ENCODE measurements at places on chromosomes 7 and 10.

DNA sequence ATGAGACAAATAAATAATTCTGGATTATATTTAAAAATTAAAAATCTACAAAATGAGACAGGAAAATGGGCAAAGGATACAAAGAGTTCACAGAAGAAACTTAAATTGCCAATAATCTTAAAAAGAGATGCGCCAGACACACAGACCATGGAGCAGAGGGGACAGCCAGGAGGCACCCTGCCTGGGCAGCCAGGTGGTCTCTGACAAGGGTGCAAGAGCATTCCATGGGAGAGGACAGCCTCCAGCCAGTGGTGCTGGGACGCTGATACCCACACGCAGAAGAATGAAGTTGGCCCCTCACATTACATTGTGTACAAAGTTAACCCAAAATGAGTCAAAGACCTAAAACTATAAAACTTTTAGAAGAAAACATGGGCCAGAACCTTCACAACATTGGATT is 106.3 kb downstream of the NKX6-2 start:
- peak; percentile 24 for DNase-seq

DNA sequence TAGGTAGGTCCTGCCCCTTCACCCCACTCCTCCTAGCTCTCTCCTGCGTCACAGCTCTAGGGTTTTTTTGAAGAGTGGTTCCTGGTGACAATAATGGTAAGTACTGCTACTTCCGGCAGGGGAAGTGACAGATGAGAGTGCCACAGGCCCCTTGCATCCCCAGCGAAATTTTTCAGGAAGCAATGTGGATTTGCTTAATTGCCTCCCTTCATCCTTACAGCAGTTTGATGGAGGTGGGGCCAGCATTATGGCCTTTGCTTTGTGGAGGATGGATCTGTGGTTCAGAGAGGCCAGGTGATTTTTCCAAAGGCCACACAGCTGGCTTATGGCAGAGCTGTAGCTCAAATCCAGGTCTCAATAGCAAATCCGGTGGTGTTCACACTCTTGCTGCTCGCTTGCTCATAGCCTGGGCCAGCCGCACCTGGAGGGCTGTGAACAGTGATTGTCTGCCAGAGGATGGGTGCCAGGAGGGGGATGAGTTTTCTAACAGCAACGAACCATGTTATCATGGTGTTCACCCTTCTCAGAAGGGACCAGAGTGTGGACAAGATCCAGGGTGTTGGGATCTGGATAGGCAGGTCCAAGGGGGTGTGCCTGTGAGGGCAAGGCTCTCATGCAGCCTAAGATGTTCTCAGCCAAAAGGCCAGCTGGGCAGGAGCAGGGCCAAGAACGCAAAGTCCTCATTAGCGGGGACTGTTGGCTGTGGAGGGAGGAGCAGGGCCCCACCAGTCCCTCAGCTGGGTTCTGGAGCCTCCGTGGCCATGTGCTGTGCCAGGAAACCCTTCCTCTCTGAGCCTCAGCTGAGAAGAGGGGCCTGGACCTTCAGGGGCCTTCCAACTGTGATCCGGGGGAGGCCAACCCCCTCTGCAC is 89.0 kb downstream of the EMX2 start:
- DNase-seq, result peak; percentile 63

DNA sequence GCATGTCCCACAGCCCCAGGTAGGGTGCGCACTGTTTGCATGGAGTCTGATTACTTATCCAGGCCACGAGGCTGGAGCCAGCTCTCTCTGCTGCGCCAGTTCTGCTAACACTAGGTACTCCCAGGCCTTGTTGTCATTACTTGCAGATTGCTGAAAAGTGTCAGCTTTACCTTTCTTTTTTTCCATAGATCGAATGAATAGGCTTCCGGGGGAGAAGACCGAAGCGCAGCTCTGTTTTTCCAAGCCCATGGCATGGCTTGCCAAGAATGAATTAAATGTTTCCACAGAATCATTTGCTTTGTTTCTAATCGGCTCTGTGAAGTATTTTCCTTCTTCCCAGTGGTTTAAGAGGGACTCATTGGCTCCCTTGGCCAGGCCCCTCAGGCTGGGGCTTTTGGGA is 285.8 kb downstream of the BMPER start:
- no peak for DNase-seq

GRCh38 chr7:158252081-158252836 is 335.4 kb downstream of the PTPRN2 start:
- DNase-seq, result peak; percentile 42

- no peak for DNase-seq
Measured at GRCh38 chr7:28630350-28630749, 218.0 kb downstream of the CREB5 start.

DNA sequence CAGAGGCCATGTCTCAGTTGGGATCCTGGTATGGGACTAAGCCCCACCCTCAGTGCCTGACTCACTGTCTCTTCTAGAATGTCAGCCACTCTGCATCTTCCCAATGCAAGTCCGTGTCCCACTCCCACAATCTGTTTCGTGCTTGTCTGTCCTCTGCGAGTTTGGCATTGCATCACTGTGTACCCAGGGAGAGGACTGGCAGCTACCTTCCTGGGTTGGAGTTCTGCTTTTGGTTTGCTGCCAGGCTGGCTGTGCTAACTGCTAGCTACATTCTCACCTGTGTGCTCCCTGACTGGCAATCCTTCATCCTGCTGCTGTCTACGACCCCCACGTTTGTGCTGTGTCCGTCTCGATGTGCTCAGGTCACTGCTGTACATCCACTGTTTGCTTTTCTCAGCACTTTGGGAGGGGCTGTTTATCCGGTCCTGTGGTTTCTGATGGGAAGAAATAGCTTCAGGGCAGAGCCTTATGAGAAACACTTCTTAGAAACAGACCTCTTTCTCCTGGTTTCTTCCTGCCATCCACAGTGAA is 56.0 kb upstream of the GLI3 start:
- no peak for DNase-seq

DNA sequence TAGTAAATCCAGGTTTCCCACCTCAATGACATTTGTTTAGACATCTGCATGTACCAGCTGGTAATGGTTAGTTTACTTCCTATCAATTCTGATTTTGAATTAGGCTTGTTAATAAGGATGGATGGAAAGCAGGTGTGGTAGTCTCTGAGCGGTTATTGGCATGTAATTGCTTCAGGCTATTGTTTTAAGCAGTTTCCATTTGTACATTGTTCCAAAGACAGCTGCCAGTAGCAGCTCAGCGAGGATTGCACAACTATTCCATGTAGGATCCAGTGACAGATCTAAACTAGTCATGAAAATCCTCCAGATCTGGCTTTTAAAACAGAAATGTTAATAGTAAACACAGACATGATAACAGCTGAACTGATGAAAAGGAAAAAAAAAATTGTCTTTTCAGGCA is 436.0 kb upstream of the ADARB2 start:
- no peak for DNase-seq

DNA sequence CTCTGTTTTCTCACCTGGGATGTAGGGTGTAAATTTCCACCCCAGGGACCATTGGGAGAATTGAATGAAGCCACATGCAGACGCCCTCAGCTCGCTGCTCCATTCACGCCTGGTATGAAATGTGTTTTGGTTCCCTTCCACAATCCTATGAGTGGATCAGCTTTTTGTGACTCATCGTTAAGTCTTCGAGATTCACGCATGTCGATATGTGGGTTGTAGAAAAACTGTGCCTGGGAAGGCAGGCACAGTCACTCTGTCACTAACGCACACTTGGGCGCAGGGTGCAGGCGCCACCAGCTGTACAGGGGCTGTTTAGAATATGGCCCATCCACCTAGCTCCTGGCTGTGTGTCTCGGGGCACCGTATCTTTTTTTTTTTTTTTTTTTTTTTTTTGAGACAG is 64.2 kb upstream of the SH2B2 start:
- DNase-seq, result peak; percentile 56

DNA sequence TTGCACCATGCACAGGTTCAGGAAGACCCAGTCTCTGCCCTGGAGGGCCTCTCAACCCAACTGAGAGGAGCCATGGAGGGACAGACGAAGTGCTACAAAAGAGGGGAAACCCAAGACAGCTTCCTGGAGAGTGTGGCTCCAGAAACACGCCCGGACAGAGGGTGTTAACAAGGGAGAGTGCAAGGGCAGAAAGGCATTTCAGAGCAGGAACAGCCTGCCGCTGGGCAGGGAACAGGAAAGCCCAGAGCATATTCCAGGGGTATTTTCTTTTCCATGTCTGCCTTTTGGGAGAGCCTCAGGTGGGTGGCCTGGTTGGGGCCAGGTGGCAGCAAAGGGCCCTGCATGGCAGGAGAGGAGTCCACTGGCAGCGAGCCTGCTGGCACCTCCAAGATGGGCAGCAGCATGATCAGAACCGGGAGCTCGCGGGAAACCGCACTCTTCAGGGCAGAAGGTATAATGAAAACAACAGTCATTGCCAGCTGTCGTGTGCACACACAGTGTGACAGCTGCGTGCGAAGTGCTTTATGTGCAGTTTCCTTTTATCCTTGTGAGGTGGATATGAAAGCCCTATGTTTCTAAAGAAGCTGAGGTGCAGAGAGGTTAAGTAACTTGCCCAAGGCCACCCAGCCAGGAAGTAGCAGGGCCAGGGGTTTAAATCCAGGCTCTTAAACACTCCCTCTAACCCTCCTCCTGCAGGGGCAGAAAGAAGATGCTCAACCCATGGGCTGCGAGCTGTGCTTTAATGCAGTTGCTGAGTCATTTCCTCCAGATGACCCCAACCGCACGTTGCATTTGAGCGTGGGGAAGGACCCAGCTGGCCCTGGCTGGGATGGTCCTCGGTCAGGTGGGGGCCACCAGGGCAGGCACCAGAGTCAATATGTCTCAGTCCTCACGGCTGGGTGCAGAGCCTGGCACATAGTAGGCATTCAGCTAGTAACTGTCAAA is 128.6 kb downstream of the OAT start:
- no peak for DNase-seq

- peak; percentile 56 for DNase-seq
Measured at GRCh38 chr10:126851414-126852108, 53.7 kb upstream of the DOCK1 start.

DNA sequence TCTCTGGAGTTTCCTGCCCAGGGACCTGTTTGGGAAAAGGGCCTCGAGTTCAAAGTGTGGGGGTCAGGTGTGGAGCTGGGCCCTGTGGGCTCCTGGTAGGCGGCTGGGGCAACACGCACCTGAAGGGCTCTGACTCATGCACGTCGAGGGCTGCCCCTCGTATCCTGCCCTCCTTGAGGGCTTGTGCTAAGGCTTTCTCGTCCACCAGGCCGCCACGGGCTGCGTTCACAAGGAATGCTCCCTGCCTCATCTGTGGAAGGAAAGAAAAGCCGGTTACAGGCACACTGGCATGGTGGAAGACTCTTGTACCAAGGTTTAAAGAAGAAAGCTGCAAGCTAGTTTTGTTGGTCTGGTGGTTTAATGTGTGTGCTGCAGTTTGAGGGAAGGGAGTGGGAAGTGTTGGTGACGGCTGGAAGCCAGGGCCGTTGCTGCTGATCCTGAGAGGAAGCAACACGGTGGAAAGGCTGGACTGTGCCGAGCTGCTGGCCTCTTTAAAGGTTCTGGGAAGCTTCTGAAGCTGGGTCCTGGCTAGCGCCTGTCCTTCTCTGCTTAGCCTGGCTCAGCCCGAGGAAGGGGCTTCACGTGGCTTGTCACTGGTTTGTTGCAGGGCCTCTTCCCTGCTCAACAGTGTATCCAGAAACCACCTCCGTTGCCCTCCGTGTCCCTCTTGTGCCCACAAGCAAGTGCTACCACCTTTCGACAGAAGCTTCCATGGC is 52.0 kb downstream of the ZRANB1 start:
- no peak for DNase-seq

DNA sequence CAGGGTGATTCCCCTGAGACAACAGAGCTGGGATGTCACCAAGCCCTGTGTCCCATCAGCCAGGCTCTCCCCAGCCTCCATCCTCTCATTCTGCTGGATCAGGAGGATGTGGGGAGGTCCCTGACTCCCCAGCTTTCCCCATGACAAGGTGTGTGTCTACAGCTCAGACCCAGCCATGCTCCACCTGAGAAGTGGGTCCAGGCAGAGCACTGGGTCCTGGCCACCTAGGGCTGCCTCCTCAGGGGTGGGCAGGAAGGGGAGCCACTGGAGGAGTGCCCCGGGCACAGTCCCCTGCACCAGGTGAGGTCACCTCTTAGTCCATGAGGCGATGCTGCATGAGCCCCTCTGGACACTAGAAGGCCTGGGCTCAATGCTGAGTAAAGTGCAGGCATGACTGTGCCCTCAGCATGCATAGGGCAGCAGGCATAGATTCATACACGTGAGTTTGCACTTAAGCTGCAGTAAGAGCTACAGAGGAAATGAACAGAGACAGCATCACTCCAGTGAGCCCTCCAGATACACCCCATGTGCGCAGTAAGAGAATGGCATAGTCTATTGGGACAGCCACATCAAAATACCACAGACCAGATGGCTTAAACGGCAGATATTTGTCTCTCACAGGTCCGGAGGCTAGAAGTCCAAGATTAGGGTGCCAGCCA is 48.3 kb downstream of the ALOX5 start:
- no peak for DNase-seq

- no peak for DNase-seq
Measured at GRCh38 chr7:30931161-30931928, 19.7 kb downstream of the AQP1 start.

DNA sequence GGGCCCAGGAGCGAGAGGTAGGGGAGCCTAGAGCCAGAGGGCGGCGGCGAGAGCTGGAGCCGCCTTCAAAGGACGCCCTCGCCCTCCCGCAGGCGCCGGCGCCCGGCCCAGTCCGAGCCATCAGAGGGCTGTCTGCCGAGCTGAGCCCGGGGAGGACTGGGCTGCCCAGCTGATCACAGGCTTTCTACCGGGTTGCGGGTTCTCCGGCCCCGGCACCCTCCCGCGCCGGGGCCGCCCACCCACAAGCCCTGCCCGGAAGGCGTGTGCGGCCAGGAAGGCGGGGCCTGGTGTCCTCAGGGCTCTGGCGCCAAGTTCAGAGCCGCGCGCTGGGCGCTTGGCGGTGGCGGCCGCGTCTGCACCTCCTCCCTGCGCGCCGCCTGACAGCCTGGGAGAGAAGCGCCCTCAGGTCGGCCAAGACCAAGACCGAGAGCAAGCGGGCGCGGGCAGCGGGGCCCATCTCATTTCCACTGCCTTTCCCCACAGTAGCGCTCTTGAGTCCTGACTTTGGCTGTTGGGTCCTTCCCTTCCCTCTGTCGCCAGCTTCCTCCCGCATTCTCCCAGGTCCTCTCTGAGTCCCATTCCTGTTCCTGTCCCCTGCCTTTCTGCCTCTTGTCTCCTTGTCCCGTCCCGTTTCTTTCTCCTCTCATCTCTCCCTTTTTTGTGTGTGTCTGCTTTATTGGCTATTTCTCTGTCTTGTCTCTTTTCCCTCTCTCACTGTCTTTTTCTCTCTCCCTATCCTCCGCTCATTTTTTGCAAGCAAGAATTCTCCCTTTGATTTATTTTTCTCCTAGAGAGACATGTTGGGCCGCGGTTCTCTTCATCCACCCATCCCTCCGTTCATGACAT is 60.6 kb upstream of the MSMB start:
- peak; percentile 46 for DNase-seq

All from head of caudate nucleus (tissue), 42 donors.